ENCODE measurements at places on chromosomes 12 and 14. TPM values are rescaled to one million over a fixed set of nuclear protein-coding genes. Genes with fewer than 3 reads are reported as not detected.

RD3L gene
- total RNA-seq: not detected

MANSC4 gene
- not detected for total RNA-seq

STAB2 gene
- total RNA-seq: not detected

TAS2R14 gene
- 0.83 TPM for total RNA-seq

ISM2 gene
- total RNA-seq: 0.39 TPM

HOXC6 gene
- total RNA-seq: 4.6 TPM

MAP3K9 gene
- total RNA-seq: 4.7 TPM

RASSF3 gene
- 34.9 TPM for total RNA-seq

HAL gene
- 0.06 TPM for total RNA-seq

CPSF2 gene
- total RNA-seq: 44.8 TPM

CCDC175 gene
- total RNA-seq: not detected

PYGL gene
- total RNA-seq: 143 TPM

NR1H4 gene
- 0.23 TPM for total RNA-seq

COX8C gene
- not detected for total RNA-seq

ACSS3 gene
- not detected for total RNA-seq

TCL1A gene
- total RNA-seq: not detected

PRKD1 gene
- 2.8 TPM for total RNA-seq

FLRT2 gene
- total RNA-seq: 3.3 TPM

ARL1 gene
- total RNA-seq: 65.3 TPM

NOVA1 gene
- total RNA-seq: 6.2 TPM

EXOC3L4 gene
- total RNA-seq: 0.94 TPM

PRB4 gene
- total RNA-seq: not detected

TOMM20L gene
- not detected for total RNA-seq

P2RX2 gene
- total RNA-seq: not detected

CCT2 gene
- 284 TPM for total RNA-seq

ZC2HC1C gene
- 2.9 TPM for total RNA-seq

ACYP1 gene
- total RNA-seq: 21.3 TPM

DHRS4L2 gene
- total RNA-seq: 31.0 TPM

TMEM52B gene
- 0.23 TPM for total RNA-seq

DIO2 gene
- total RNA-seq: 9.2 TPM

NGB gene
- not detected for total RNA-seq

GDF3 gene
- total RNA-seq: not detected

ETFBKMT gene
- total RNA-seq: 0.92 TPM

All from A549 treated with CpdA at 1 μM for 4 hours (cell line).